Activated T-cell treated with anti-CD3 and anti-CD28 coated beads for 24 hours (primary cell): ENCODE measurements at places on chromosomes 4 and X.

DNA sequence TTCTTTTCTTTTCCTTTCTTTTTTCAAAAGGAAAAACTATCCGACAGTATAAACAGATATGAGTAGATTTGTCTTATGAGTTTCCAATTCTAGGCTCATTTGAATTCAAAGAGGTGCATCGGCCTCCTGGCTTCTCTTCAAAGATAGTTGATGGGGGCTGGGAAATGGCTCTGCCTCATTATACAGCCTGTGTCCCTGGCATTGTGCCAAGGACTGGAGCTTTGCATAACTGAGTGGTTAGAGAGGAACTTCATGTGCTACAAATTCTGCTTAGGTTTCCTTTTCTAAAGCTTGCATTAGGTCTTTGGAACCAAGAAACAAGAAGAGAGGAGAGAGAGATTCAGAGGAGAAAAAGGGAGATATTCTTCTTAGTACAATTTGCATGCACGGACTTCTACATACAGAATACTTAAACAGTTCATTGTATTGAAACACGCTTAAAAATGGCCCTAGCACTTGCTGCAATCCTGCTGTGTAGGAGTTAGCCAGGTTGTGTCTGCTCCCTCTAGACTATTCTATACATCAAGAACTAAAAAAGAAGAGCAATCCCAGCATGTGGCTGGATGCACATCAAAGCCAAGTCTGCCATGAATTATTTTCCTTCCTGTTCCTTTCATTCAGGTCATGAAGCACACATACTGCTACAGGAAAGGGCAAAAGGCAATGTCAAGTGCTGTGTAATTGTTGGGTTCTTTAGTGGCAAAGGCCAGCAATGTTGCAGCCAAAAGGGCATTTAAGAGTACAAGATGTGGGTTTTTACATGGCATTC lies 70.9 kb downstream of the INTS12 start:
- DNase-seq = no peak

DNA sequence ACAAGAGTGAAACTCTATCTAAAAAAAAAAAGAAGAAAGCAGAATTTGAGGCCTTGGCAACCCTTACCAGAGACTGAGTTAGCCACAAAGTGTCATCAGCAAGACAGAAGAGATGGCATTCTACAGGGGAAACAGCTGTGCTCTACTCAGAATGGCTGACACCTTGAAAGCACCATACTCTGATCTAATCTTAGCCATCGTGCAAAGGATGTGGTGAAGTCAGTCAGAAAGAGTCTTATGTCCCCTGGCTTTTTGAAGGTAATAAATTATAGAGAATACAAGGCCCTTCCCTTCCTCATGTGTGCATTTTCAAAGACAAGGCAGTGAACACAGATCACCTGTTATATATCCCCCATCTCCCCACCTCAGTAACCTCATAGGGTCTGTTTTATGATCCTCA lies 13.2 kb downstream of the CLNK start:
- no peak for DNase-seq

GRCh38 chr4:148159793-148160192 lies 282.4 kb downstream of the NR3C2 start:
- DNase-seq = no peak

DNA sequence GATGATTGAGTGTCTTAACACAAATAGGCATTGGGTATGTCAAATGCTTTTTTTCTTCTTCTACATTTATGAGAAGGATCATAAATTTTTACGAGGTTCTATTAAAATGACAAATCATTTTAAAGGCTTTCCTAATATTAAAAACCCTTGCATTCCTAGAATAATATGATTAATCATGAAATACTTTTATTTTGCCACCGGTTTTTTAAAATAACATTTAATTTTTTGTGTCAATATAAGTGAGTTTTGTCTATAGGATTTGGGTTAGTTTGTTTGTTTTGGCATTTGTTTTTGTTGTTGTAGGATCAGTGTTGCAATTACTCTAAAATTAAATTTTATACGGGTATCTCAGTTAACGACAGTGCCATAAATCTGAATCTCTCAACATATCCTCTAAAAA lies 169.7 kb upstream of the STK26 start:
- no peak for DNase-seq

- DNase-seq = no peak
Observed at GRCh38 chr4:148203056-148203898, 238.9 kb downstream of the NR3C2 start.

GRCh38 chrX:39936886-39937770 lies 160.6 kb downstream of the BCOR start:
- no peak for DNase-seq

GRCh38 chr4:62457356-62457755 lies 1257.2 kb downstream of the ADGRL3 start:
- DNase-seq = no peak

DNA sequence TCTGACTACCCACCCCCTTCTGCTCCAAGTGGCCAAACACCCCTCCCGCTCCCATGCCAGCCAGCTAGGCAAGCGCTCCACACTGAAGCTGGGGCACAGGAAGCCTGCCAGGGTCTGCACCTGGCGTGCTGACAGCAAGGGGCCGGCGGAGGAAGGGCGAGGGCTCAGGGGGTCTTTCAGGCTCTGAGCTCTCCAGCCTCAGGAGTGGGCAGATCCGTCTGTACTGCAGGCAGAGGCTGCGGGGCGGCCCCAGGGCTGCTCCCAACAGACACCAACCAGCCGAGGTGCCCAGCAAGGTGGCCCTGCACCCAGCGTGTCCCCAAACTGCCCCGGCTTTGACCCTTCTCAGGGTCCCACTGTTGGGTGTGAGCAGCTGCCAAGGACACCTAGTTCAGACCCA lies 14.8 kb downstream of the FAM53A start:
- no peak for DNase-seq

DNA sequence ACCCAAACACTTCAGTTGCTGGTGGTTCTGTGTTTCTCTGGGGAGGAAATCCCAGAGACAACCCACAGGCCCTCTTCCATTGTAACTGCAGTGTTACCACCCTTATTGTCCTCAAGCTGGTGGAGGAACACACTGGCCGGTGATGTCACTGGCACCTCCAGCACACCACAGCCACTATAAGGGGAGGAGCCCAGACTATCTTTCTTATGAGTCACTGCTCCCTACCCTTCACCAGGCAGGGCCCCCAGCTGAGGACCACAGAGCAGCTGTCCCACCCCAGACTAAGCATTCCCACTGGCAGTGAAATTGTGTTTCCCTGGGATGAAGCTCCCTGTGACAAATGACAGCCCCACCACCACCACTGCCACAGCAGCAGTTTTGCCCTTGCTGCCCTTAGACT lies 171.8 kb upstream of the FGF16 start:
- DNase-seq = no peak

GRCh38 chrX:118475903-118476302 lies 19.7 kb upstream of the DOCK11 start:
- no peak for DNase-seq

GRCh38 chr4:236028-236427 lies 69.2 kb downstream of the ZNF732 start:
- DNase-seq = no peak

- DNase-seq = no peak
Observed at GRCh38 chr4:167290678-167291077, 56.4 kb upstream of the SPOCK3 start.

DNA sequence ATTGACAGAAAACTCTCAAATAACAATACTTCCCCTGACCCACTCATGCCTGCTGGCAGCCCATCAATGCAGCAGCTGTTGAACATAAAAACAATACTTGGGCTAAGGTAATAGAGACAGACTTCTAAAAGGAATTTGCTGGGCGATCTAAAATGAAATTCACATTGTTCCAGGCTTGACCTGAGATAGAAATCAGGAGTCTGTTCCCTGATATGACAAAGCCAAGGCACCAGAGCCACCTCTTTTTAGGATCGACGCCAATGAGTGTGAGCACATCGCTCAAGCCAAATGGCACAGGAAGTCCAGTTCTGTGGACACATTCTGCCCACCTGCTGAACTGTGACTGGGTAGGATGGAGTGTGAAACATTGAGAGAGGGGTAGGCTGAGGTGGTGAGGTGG lies 4.9 kb downstream of the SEPTIN11 start:
- no peak for DNase-seq

DNA sequence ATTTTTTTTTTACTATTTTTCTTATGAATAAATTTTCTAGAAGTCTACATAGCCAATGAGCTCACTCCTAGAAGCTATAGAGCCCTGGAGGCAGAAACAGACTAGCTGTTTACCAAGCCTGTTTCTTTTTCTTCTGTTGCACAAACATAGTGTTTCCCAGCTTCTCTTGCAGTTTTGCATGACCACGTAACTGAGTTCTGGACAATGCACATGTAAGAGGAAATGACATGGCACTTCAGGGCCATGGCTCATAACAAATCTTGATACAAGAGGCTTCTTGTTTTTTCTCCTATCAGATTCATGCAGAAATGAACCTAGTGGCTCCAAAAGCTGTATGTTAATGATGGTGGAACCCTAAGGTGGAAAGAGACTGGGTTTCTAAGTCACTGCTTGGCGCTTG lies 127.4 kb downstream of the ZNF330 start:
- no peak for DNase-seq

- DNase-seq = peak; percentile 22
Observed at GRCh38 chr4:15004739-15005301, 2.5 kb downstream of the CPEB2 start.

DNA sequence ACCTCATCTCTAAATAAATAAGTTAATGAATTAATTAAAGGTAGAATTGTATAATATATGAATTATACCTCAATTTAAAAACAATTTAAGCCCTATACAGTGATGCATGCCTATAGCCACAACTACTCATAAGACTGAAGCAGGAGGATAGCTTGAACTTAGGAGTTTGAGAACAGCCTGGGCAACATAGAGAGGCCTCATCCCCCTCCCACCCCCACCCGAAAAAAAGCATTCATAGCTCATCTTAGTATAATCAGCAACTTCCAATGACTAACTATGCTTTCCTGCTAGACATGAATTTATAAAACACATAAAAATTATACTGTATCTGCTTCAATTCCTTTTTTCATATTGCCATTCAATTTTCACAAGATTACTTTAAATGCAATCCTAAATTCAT lies 1.6 kb downstream of the LRBA start:
- no peak for DNase-seq

DNA sequence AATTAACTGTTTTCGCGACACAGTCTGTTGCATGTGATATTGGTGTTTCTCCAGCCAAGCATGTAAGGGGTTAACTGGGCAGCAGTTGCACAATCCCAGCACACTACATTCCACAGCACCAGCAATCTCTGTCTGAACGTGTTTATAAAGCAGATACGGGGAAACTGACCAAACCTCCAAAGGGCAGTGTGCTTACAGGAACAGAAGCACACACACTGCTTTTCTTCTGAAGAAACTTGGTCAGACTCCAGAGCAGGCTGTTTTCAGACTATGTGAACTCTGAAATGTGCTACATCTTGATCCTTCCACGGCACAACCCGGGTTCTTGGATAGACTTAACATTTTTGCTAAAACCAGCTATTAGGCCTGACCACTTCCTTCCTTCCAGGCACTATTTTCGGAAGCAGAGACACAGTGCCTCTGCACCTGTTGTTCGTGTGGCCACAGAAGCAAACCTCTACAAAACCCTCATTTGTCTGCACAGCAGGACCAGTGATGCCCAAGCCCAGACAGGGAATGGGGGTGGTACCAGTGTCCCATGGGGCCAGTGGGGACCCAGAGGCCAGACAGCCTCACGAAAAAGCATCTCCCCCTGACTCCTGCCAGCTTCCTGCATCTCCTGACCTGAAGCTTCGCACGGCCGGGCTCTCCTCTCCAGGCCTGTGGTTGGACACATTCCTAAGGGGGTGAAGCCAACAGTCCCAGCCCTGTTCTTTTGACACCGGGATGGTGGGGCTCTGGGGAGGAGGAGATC lies 90.1 kb downstream of the IRF2 start:
- DNase-seq = no peak

DNA sequence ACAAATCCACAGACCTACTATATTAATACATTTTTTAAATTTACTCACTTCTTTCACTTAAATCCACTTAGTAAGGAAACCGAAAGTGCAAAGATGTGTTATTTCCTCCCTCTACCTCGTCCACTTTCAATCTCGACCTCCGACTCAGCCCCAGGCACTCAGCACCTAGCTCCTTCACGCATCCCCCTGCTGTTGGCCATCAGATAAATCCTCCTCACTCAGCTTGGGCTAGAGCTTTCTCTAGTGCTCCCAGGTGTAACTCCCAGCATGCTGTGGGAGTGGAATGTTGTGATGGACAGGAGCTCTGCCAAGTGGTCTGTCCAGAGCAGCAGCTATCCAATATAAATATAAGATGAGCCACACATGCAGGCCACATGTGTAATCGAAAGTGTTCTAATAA lies 26.7 kb upstream of the TEC start:
- no peak for DNase-seq

GRCh38 chr4:87688316-87688715 lies 38.2 kb downstream of the DMP1 start:
- no peak for DNase-seq

GRCh38 chrX:137245183-137245582 lies 211.4 kb upstream of the GPR101 start:
- no peak for DNase-seq

DNA sequence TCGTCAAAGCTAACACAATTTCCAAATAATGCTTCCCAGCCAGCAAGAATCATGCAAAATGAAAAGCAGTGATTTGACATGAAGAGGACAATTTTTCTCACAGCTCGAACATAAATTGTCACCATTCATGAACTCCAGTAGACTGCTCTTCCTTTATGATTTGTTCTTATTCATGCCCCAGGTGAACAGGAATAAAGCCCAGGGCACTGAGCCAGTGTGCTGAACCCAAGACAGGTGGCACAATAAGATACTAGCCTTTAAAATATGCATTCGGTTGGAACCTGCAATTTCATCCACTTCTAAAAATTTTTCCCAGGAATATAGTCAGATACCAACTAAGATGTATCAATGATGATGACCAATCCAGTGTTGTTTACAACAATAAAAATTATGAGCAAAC lies 139.7 kb downstream of the PRSS12 start:
- DNase-seq = no peak

DNA sequence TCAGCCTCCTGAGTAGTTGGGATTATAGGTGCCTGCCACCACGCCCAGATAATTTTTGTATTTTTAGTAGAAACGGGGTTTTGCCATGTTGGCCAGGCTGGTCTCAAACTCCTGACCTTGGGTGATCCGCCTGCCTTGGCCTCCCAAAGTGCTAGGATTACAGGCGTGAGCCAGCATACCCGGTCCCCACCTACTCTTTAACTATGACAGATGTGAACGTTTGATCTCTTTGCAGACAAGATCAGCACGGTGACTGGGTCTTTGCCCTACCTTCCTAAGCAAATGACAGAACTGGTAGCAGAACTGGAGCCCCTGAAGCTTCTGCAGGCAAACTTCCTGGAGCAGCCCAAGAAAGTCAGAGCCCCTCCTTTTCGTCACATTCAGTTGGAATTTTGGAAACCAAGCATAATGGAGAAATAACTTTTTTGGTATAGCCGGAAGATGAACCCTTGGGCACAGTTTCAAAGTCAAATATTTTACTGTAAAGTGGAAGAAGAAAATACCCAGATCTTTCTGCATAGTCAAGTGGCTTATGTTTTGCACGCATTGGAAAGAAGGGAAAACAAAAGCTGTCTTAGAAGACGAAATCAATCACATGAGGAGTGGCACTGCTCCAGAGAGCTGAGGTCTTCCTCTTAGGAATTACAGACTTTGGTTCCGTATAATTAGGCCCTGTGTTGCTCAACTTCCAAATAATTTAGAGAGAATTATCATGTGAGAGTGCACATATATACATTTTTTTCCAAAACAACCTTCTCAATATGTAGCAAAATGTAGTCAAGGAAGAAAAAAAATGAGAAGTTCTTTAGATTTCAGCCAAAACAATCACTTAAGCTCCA lies 90.6 kb downstream of the SORBS2 start:
- DNase-seq = no peak

- no peak for DNase-seq
Observed at GRCh38 chr4:140595065-140595464, 26.3 kb upstream of the UCP1 start.

GRCh38 chr4:178976861-178977260 lies 1534.6 kb upstream of the AGA start:
- DNase-seq = no peak
